ENCODE measurements at places on chromosomes 7 and 10.

DNA sequence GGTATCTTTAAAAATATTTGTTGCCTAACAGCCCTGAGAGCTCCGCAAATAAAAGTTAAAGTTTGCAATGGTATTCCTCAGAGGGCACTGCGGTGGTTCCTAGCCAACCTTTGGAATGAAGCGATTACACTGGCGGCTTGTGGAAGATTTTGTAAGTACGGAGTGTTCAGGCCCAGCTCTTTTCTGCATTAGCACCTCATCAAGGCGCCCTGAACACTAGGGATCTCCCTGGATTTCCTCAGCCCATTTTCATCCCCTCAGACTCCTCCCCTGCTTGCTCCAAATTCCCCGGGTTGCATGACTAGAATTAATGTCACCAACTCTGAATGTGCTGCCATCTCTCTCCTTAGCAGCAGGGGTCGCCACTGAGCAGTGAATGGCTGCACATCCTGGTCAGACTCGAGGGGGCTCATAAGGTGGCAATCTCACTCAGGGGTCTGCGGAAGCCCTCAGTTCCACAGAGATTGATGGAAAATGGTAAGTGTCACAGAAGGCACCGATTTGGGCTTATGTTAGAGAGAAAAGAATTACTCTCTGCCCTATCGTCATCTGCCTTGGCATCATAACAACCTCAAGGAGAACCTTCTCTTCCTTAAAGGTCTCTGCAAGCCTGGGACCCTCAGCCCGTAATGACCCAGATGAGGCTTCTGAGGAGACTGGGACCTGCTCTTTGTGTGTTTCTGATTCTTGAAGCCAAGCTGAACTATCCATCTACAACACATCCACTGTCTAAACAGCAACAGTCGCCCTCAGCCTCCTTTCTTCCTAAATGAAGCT, 262.8 kb upstream of the AOAH start:
- no peak for DNase-seq

- DNase-seq, result no peak
Measured at GRCh38 chr7:141290973-141291372, 217.1 kb downstream of the TMEM178B start.

DNA sequence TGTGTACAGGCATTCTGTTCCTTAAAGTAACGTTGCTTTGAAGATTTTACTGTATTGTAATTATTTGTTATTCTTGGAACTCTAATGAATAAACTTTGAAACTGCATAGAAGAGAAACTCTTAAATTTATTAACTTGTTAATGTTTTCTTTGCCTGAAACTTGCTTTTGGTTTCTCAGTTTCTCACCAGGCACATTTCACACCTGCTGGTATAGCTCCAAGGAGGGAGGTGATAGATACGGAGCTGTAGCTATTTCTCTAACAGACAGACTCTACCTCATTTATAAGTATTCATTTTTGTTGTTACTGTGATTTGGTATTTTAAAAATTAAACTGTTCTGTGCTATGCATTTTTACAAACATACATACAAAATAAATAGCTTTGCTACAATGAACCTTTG, 32.7 kb downstream of the R3HCC1L start:
- DNase-seq, result no peak

- no peak for DNase-seq
Measured at GRCh38 chr7:139709485-139709884, 68.3 kb downstream of the HIPK2 start.

DNA sequence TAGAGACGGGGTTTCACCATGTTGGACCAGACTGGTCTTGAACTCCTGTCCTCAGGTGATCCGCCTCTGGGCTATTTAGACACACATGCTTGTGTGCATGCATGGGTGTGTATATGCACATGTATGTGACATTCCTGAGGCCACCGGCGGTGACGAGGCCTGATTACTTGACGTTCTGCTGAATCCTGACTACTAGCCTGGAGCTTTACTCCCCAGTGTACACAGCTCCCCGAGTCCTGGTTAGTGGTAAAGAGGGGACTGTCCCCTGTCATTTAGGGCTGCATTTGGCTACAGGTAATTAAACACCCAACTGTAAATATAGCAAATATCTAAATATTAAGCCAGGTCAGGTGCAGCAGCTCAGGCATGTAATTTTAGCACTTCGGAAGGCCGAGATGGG, 14.2 kb downstream of the GTF2IRD1 start:
- DNase-seq, result no peak

- no peak for DNase-seq
Measured at GRCh38 chr7:108589874-108590273, 20.2 kb downstream of the DNAJB9 start.
